Esophagus muscularis mucosa (tissue), 4 donors: ENCODE measurements at places on chromosomes 6 and 20. TPM values are rescaled to one million over a fixed set of nuclear protein-coding genes. Genes with fewer than 3 reads are reported as not detected.

GRCh38 chr20:15857173-15857784, 716.0 kb downstream of the KIF16B start:
- H3K4me1 ChIP-seq: no peaks in the 10 kb centered on the region
- no peak overlapping the region for H3K27ac ChIP-seq
- H3K27me3 ChIP-seq: no peaks in the 10 kb centered on the region

DNA sequence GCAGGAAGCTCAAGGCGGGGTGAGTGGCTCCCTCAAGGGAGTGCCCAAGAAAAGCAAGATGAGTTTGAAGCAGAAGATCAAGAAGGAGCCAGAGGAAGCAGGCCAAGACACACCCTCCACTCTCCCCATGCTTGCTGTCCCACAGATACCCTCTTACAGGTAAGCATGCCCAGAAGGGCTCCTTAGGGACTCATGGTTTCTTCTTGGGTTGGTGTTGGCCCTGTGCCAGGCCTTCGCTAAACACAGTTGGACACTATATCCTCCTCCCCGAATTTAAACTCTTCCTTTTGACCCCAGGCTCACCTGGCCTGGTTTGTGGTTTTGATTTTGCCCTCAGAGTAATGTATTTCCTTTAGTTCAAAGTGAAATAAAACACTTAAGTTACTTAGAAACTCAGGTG, 5.1 kb downstream of the BRPF3 start:
- H3K4me3 ChIP-seq: no peak overlapping the region
- DNase-seq: no peak
- H3K27me3 ChIP-seq: no peaks in the 10 kb centered on the region
- peaks cover 37% of the 10 kb centered on the region for H3K4me1 ChIP-seq
- peaks cover 34% of the 10 kb centered on the region for H3K36me3 ChIP-seq

GRCh38 chr6:141451181-141451510, 681.6 kb upstream of the GJE1 start:
- DNase-seq: no peak
- H3K27ac ChIP-seq: no peak overlapping the region
- no peak overlapping the region for H3K4me3 ChIP-seq
- no peaks in the 10 kb centered on the region for H3K27me3 ChIP-seq

- no peak for DNase-seq
- no peak overlapping the region for H3K27ac ChIP-seq
- H3K4me3 ChIP-seq: no peak overlapping the region
- no peaks in the 10 kb centered on the region for H3K27me3 ChIP-seq
- H3K36me3 ChIP-seq: no peaks in the 10 kb centered on the region
Observed at GRCh38 chr20:45318948-45319347, 10.8 kb upstream of the MATN4 start.

GRCh38 chr6:70136996-70137395, 165.9 kb downstream of the COL9A1 start:
- H3K27ac ChIP-seq: no peak overlapping the region
- no peaks in the 10 kb centered on the region for H3K27me3 ChIP-seq
- DNase-seq: no peak

- H3K4me1 ChIP-seq: peaks cover 30% of the 10 kb centered on the region
- H3K4me3 ChIP-seq: no peak overlapping the region
- DNase-seq: no peak
- no peaks in the 10 kb centered on the region for H3K27me3 ChIP-seq
- H3K27ac ChIP-seq: peak overlapping the region; percentile 66
- H3K36me3 ChIP-seq: no peaks in the 10 kb centered on the region
Observed at GRCh38 chr20:49591217-49591865, 23.4 kb upstream of the PTGIS start.

Gene OR2J3
- total RNA-seq: not detected

Gene C20orf141
- total RNA-seq: not detected

DNA sequence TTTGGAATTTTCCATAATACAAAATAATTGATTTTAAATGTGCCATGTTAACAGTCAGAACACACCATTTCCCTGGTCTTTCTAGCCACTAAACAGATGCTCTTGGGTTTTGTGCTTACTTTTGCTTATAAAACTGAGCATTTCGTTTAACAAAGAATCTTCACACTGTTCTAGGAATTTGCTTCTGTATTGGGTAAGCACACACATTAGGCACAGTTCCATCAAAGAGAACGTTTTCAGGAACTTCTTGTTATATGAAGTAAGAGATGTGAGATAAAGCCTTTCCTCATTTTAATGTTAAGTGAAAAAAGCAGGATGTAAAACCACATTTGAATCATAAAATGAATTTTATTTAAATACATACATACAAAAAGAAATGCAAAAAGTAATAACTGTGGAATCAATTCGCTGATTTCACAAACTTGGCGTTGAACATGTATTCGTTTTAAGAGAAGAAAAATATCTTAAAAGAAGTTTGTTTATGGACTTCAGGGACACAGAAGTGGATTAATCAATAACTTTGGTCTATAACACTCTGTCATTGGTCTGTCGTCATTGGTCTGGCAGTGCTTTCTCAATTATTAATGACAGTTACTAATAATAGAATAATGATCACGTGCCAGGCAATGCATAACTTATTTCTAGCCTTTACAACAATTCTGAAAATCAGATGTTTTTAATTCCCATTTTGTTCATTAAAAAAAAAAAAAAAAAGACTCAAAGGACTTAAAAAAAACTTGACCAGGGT, 199.9 kb upstream of the PRDM1 start:
- no peaks in the 10 kb centered on the region for H3K27me3 ChIP-seq
- H3K27ac ChIP-seq: no peak overlapping the region
- no peak overlapping the region for H3K4me3 ChIP-seq

DNA sequence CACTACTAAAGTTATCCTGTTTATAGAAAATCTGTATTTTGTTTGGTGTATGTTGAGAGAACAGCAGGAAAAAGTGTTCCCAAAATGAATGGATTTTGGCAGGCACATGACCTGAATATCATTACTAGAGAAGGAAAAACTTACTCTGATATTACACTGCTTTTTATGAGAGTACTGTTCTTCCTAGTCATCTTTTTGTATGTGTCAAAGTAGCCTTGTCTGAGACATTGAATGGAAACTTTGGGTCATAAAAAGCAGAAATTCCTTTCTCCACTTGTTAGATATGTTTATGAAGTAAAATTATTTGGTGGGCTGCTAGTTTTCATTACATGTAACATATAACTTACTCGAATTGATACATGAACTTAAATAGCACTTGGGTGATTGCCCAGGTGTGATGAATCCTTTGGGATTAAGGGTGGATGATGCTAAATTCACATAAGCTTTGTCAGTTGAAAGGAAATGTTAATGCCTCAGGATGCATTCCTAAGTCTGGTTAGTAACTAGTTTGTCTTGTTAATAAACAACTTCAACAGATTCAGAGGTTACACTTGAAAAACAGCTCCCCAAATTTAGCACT, 206.7 kb downstream of the CENPW start:
- DNase-seq: no peak
- no peaks in the 10 kb centered on the region for H3K27me3 ChIP-seq
- no peaks in the 10 kb centered on the region for H3K36me3 ChIP-seq
- no peak overlapping the region for H3K4me3 ChIP-seq
- no peaks in the 10 kb centered on the region for H3K4me1 ChIP-seq

DNA sequence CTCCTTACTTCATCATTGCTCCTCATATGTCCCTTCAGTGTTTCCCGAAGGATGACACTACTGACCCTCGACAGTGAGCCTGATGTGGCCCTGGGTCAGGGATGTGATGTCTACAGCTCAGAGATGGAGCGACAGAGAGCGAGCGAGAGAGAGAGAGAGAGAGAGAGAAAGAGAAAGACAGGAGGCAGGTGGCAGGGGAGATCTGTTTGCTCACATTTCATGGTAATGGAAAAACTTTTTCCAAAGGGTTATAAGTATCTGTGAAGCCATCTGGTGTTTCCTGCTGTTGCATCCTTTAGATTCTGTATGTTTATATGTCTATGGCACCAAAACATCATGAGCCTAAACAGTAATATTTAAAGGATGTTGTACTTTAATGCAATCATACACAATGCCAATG, 77.2 kb downstream of the PPP1R3G start:
- H3K27me3 ChIP-seq: no peaks in the 10 kb centered on the region
- no peak overlapping the region for H3K27ac ChIP-seq
- H3K4me3 ChIP-seq: no peak overlapping the region
- H3K36me3 ChIP-seq: no peaks in the 10 kb centered on the region

Gene C20orf202
- 0.52 TPM for total RNA-seq
